ENCODE measurements at places on chromosomes 7 and 10.

DNA sequence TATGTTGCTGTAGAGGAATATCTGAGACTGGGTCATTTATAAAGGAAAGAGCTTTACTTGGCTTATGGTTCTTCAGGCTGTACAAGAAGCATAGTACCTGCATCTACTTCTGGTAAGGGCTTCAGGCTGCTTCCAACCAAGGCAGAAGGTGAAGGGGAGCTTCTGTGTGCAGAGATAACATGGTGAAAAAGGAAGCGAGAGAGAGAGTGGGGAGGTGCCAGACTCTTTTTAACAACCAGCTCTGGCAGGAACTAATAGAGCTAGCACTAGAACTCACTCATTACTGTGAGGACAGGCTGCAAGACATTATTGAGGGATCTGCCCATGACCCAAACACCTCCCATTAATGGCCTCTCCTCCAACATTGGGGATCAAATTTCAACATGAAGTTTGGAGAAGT is 94.5 kb downstream of the KIF20B start:
- no peak for DNase-seq

DNA sequence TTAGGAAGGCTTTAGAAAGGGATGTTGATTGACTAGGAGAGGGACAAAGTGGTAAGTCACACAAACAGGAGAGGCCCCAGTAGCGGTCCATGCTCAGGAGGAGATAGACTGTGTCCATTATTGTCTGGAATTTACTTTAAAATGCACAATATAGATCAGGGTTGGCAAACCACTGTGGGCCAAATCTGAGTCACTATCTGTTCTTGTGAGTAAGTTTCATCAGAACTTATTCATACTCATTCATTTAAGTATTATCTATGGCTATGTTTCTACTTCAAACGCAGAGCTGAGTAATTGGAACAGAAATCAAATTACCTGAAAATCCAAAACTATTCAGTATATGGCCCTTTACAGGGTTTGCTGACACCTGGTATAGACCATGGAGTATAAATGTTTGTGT is 166.5 kb downstream of the COL28A1 start:
- DNase-seq: no peak

- DNase-seq: no peak
Observed at GRCh38 chr10:103445767-103446567, 6.2 kb downstream of the CALHM2 start.

DNA sequence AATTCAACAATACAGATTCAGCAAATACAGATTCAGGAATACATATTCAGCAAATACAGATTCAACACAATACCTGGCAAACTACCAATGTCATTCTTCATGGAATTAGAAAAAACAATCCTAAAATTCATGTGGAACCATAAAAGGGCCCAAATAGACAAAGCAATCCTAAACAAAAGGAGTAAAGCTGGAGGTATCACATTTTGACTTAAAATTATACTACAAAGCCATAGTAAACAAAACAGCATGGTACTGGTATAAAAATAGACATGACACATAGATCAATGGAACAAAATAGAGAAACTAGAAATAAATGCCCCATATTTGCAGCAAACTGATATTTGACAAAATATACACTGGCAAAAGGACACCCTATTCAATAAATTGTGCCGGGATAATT is 3.4 kb upstream of the NT5C3A start:
- DNase-seq: no peak

GRCh38 chr7:7764520-7765396 is 46.4 kb upstream of the RPA3 start:
- DNase-seq: no peak

- no peak for DNase-seq
Observed at GRCh38 chr10:97738616-97739015, 1.7 kb downstream of the ZFYVE27 start.

- DNase-seq: peak; percentile 56
Observed at GRCh38 chr7:154569916-154570315, 433.0 kb downstream of the PAXIP1 start.

DNA sequence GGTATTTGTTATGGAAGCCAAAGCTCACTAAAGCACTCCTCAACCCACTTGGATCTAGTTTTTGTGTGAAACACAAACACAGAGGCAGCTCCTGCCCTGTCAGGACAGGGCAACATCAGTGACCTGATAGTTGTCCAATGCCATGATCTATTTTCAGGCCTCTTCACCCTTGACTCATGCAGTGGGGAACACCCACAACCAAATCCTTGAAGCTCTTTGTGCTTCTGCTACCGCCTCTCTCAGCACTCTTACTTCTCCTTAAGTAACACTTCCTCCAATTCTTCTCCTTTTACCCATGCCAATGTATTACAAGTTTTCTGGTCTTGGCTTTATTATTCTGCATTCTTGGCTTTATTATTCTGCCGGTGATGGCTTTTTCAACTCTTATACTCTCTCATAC is 425.3 kb downstream of the INHBA start:
- DNase-seq: no peak

DNA sequence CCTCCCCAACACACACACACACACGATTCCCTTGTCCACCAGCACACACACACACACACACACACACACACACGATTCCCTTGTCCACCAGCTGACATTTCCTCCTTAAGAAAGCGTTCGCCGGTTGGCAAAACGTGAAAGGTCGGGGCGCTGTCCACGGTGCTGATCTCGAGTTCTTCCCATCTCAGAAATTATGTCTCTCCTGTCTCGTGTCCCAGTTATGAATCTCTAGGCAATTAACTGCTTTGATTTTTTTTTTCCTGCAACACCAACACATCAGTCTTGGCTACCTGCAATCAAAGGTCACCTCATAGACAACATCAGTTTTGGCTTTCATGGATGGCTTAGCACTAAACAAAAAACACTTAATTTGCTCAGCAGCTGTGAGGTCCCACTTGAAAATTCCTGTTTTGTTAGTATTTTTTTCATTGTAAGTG is 1.9 kb downstream of the INA start:
- DNase-seq: peak; percentile 37
